ENCODE measurements at places on chromosomes 4 and X.

GRCh38 chr4:40525752-40526598 lies 103.7 kb downstream of the RBM47 start:
- peak; percentile 91 for DNase-seq

DNA sequence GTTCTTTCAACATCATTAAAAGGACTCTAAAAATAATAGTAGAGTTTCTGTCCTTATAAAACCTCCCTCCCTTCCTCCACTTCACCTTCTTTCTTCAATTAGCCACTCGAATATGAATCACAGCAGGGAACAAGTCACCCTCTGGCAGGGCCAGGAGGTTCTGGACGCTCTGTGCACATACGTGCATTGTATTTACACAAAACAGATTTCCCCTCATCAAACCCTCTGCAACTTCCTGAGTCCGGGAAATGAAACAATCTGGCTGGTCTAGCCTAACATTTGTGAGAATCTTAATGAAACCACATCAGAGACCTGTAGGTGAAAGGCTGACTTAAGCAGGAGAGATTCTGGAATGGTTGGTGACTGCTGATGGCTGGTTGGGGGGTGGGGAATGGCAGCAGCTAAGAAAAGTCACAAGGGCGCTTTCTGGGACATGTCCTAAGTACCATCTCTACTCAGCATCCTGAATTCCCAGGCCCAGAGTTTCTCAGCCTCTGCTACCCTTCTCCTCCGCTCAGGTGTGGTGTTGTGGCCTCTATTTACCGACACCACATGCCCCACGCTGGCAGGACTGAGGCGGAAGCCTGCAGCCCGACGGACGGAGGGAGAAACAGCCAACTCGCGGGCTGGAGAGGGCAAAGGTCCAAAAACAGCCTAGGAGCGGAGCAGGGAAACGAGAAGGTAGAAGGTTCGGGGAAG lies 1.0 kb downstream of the ZDHHC9 start:
- DNase-seq = peak; percentile 69

DNA sequence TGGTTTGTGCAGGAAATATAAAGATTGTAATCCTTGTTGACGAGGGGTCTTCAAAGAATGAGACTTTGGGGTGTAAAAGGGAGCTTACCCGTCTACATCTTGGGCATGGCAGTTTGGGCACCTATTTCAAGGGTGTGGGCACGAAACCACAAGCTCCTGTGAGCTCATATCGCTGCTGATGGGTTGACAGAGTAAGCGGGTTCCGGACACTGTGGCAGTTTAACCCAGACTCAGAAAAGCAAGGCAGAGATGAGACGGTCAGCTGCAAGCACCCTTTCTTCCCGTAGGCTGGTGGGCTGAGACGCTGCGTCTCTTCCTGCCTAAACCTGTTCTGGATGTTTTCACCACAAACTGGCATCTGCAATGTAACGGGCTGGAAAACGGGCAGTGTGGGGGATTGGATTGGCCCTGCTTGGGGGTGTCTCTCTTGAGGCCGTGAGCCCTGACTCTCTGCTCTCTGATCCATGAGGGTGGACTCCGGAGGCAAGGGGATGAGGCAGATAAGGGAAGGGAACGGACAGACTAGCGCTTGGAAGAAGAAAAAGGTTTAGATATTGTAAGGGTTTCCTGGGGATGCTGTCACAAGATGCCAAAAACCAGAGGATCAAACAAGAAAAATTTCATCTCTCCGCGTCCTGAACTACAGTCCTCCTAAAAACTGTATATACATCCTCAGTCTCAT lies 237.5 kb downstream of the SHOX start:
- no peak for DNase-seq

- DNase-seq = no peak
Measured at GRCh38 chr4:171561419-171561818, 251.8 kb upstream of the GALNTL6 start.

DNA sequence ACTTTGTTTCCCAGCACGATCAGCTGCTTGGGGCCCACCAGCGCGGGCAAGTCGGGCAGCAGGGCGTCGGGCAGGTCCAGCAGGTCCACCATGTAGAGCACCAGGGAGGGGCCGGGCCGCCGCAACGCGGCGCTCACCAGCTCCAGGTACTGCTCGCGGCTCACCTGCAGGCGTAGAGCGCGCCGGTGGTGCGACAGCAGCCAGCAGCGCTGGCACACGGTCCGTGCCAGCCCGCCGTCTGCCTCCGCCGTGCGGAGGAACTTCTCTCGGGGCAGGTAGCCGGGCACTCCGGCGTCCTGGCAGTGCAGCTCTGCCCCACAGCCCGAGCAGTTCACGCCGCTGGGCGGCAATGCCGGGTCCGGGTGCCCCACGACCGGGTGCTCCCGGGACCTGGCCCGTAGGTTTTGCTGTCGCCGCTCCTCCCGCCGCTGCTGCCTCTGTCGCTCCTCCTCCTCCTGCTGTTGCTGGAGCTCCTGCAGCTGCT lies 527 bp downstream of the NOA1 start:
- no peak for DNase-seq

DNA sequence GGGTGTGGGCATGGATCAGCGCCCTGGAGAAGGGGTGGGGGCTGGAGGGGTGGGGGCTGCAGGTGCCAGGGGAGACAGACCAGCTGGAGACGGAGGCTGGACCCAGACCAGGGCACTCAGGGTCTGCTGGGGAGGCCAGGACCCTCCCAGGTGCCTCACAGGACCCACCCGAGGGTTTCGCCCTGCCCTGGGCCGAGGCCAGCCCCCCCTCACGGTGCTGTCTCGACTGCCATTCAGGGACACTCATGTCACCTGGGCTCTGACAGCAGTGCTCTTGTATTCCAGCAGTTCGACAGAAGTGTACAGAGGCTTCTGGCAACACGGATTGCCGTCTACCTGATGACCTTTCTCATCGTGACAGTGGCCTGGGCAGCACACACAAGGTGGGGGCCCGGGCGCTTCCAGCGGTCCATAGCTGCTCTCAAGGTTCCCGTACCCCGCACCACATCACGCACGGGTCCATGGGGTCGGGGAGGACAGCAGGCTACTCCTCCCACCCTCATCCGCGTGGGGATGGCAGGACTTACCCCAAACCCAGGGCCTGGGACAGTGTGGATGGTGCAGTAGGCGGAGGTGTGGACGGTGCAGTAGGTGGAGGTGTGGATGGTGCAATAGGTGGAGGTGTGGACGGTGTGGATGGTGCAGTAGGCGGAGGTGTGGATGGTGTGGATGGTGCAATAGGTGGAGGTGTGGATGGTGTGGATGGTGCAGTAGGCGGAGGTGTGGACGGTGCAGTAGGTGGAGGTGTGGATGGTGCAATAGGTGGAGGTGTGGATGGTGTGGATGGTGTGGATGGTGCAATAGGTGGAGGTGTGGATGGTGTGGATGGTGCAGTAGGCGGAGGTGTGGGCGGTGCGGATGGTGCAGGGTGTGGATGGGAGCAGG lies 18.1 kb downstream of the TMEM175 start:
- no peak for DNase-seq

DNA sequence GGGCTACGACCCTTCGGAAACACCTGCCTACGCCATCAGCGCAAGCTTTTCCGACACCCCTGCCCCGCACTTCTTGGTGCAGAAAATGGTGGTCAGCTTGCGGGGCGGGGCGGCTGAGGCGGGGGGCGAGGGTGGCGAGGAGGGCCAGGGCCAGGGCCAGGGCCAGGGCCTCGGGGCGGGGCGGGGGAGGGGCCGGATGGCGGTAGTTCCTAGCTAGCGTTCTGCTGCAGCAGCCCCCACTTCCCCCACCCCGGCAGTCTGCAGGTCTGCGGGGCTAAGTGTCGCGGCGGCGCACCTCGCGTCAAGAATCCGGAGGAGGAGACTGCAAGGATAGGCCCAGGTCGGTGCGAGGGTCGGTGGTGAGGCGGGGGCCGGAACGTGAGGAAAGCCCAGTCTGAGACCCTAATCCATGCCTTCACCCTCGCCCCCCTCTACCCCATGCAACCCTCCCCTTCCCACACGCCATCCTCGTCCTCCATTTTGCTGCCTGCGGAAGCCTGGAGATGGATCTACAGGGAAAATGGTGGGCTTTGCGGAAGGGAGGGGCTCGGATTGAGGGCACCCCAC lies 600 bp downstream of the BEX4 start:
- DNase-seq = peak; percentile 2

- peak; percentile 80 for DNase-seq
Measured at GRCh38 chr4:169249214-169249973, 21.4 kb downstream of the SH3RF1 start.

- no peak for DNase-seq
Measured at GRCh38 chr4:147354237-147354636, 126.7 kb upstream of the EDNRA start.

GRCh38 chr4:48947731-48948130 lies 38.3 kb upstream of the CWH43 start:
- no peak for DNase-seq

DNA sequence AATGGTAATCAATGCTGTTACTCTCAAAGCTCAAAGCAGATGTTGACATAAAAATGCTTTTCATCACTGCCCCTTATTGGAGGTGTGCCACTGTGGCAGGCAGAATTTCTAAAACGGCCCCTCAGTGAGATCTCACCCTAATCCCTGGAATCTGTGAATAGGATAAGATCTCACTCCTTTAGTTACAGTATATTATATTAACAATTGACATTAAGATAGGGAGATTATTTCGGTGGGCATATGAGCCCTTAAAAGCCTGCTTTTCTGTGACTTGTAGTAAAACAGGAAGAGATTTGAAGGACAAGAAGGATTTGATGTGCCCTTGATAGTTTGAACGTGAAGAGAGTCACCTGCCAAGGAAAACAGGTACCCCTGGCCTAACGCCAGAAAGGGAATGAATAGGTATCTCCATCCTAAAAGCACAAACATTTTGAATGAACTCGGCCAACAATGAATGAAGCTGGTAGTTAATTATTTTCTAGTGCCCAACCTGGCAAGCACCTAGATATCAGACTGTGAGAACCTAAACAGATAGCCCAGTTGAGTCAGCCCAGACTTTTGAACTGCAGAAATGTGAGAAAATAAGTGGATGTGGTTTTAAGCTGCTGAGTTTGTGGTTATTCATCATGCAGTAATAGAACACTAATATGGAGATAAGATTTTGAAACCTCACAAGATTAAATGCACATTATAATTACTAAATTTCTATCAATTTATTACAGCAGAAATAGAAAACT lies 881.6 kb downstream of the PCDH18 start:
- DNase-seq = peak; percentile 65
